ENCODE measurements at places on chromosomes 5 and 9.

DNA sequence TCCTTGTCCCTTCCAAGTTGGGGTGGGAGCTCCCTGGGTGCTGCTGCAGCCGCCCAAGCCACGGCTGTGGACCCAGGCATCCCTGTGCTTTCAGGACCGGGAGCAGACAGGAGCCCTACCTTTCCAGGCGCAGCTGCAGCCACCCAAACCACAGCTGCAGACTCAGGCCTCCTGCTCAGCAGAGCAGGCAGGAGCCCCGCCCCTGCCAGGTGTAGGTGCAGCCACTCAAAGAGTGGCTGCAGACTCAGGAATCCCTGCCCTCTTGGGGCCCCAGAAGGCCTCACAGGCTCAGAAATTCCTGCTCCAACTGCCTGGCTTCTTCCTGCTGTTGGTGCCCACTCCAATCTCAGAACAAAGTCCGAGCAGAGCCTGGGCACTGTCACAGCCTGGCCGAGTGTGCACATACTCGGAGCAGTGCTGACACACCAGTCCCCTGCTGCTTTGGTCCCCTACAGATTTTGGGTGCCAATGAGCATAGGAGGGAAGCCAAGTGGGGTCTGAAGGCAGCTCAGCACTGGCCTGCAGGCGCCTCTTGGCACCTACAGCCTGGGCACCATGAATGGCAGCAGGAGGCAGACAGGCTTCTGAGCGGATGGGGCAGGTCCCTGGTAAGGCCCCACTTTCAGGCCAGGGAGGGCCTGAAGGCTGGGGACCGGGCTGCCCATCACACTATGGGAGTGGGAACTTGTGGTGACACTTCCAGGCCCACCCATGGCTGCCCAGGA lies 6.0 kb upstream of the TESK1 start:
- no peak for DNase-seq

- DNase-seq: no peak
Measured at GRCh38 chr9:117744369-117744768, 40.2 kb downstream of the TLR4 start.

- DNase-seq: no peak
Measured at GRCh38 chr9:9942764-9943424, 669.9 kb downstream of the PTPRD start.

DNA sequence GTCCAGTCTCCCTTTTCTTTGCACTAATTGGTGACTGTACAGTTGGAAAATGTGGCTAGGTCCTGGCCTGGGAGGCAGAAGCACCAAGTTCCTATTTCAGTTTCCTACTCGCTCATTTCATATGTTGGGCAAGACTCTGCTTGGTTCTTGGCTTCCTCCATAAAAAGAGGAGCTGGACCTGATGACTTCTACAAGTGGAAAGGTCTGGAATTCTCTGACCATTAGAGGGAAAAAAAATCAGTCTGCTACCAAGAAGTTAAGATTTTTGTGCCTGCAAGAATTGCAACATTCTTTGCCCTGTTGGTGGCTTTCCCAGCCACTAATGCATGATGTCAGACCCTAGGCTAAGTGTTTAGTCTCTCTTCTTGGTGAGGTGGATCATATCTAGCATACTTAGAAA lies 91.5 kb downstream of the WDR41 start:
- no peak for DNase-seq

DNA sequence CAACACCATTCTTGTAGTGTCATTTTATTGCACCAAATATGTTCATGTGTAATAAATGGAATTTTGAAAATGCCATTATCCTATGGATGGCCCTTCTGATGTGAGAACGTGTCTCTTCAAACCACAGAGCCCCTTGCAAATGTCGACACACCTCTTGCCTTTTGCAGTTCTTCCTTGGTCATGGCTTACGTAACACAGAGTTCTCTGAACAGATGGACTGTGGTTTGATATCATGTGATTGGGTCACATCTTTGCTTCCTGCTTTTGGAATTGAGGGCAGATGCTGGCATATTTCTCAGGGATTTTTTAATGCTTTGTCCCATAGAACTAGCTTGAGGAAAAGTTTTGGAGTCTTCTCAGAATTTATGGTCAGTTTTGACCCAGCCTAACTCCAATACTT lies 4.6 kb downstream of the TGFBR1 start:
- no peak for DNase-seq

DNA sequence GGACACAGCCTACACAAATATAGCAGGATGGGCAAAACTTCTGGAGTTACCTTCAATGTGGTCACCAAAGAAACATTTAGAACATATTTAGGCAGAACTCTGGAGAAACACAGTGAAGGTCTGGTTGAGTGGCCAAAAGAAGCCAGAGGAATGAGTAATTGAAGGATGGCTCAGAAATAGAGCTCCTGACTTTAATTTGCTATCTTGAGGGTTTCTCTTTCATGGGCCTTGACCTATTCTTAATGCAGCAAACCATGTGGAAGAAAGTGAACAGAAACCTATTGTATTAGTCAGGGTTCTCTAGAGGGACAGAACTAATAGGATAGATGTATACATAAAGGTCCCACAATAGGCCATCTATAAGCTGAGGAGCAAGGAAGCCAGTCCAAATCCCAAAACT lies 650.5 kb downstream of the ACTL7B start:
- no peak for DNase-seq

- no peak for DNase-seq
Measured at GRCh38 chr9:88011005-88011766, 36.9 kb upstream of the CDK20 start.

- no peak for DNase-seq
Measured at GRCh38 chr5:93623153-93623552, 40.1 kb downstream of the NR2F1 start.

DNA sequence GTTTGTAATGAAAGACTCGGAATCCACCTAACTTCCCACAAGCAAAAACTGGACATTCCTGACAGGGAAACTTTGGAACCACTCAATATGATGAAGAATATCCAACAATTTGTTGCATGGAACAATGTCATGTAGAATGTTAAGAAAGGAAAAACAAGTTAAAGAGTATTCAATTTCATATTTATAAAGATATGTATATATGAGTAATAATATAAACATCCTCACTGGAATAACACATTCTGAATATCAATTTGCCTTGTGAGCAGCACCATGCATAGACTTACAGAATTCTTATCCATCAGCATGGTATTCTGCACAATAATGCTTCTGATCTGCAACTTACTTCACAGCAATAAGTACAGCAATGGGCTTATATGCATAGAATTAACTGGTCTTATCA lies 650.3 kb downstream of the SEMA5A start:
- DNase-seq: no peak

GRCh38 chr9:130609163-130609562 lies 29.8 kb downstream of the FUBP3 start:
- DNase-seq: no peak

GRCh38 chr5:173679909-173680630 lies 63.6 kb upstream of the BOD1 start:
- DNase-seq: no peak

DNA sequence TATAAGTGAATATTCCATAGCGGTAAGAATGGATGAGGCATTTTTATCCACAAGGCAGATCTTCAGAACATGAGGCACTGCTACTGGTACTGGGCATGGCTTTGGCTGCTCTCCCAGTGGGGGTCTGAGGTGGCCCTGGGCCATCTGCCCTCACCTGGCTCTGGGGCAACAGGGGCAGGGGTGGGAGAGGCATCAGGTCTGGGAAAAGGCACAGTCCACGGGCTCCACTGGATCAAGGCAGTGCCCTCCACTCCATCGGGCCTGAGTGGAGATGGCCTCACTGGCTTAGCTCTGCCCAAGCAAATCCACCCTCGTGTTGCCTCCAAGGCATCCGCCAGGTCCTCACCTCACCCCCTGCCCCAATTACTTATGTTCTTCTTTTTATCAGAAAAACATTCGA lies 10.9 kb upstream of the NKD2 start:
- no peak for DNase-seq

- DNase-seq: no peak
Measured at GRCh38 chr5:148290271-148291195, 21.7 kb upstream of the SPINK7 start.

- no peak for DNase-seq
Measured at GRCh38 chr5:14408969-14409586, 172.5 kb upstream of the OTULINL start.

DNA sequence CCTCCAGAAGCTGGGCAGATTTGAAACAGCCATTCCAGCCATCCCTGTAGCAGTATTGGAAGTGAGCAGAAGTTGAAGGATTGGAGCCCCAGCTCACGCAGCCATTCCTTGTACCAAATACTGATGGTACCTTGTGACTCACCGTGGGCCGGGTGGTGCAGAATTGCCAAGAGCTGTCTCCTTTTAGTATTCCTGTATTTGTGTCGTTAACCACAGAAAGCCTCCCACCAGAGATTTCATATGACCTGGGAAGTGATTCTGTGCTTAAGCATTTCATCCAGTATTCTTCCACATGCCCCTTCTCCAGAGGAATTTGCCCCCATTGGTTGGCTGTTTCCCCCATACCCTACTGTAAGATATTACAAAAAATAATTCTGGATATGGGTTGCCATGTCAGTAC lies 17.7 kb upstream of the TLX3 start:
- DNase-seq: no peak

- DNase-seq: no peak
Measured at GRCh38 chr9:18890372-18890771, 142.6 kb downstream of the SAXO1 start.

DNA sequence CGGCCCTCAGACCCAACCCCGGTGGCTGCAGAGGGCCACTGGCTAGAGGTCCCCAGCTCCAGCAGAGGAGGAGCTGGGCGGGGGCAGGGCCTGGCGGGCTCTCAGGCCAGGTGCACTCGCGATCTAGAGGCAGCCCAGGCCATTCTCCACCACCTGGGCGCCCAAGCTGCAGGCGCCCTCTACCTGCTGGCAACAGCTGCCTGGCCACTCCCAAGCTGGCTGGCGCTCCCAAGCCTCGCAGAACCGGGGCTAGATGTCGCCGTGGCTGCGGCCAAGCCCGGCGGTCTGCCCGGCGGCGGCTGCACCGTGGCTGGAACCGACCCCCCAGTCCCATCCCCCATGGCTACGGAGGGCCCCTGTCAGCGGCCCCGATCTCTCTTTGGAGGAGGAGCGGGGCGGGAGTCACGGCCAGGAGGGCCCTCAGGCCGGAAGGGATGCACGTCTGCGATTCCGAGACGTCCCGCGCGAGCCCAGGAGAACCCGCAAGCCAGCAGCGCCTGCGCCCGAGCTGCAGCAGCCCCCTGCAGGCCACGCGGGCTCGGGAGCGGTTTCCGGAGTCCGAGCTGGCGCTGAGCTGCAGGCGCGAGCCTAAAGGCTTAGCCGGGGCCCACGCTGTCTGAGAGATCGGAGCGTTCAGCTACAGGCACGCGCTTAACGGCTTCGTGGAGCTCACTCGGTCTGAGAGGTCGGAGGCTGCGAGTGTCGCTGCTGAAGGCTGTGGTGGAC lies 44.3 kb upstream of the BICD2 start:
- peak; percentile 13 for DNase-seq

DNA sequence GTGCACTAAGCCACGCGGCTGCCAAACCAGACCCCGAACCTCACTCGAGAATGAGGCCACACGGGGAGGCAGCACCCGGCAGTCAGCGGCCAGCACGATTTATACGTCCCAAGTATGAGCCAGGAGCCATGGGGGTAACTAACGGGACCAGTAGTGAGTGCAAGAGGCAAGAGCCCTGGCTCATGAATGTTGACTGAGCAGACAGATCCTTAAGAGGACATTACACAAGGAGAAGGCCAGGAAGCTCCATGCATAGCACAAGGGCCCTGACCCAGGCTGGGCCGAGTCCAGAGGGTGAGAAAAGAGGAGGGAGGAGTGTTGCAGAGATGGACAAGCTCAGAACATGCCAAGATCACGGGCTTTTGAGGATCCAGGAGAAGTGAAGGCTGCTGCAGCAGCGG lies 58.6 kb upstream of the PHYKPL start:
- no peak for DNase-seq

DNA sequence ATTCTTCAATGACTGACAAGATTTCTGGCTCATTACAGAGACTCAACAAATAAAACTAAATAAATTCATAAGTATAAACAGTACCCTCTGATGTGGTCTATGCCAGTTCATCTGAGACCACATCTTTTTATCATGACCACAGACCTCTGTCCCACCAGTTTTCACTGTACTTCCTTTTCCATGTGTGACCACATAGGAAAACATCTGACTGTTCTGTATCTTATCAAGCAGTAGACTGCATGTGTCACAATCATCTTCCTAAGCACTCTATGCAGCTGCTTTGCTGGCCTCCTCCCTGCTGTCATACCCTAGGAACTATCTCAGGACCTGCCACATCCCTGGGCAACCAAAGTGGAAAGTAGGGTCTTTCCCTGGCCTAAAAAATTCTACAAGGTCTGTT lies 205.0 kb upstream of the ZNF462 start:
- no peak for DNase-seq

- no peak for DNase-seq
Measured at GRCh38 chr9:88017096-88017495, 42.8 kb upstream of the CDK20 start.

DNA sequence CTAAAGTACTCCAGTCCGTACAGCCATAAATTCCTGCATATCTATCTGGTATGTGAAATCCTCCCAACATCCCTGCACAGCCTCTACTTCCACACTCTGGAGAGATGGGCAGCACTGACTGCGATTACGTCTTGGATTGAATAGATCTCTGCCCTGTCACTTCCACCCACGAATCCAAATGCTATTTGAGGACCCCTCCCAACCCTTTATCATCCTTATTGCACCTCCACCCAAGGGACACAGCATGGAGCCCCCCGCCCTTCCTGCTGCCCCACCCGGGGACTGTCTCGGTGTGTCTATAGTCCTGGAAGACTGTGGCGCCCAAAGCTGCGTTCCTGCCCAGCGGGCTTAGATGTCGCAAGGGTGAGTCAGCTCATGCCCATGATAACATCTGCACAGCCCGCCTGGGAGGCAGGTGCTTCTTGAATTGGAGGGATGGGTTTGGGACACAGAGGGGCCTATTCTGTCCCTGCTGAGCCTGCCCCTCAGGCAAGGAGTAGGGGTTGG lies 105.7 kb upstream of the HAND1 start:
- no peak for DNase-seq

GRCh38 chr5:76720988-76721569 lies 5.2 kb downstream of the F2R start:
- no peak for DNase-seq

DNA sequence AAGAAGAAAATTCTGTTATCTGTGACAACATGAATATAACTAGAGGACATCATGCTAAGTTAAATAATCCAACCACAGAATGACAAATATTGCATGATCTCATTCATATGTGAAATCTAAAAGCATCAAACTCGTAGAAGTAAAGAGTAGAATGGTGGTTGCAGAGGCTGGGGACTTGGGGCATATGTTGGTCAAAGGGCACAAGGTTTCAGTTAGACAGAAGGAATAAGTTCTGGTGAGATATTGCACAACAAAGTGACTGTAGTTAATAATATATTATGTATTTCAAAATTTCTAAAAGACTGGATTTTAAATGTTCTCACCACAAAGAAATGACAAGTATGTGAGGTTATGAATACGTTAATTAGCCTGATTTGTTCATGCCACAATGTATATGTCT lies 24.8 kb downstream of the GRIA1 start:
- DNase-seq: no peak

GRCh38 chr9:121242959-121243346 lies 25.0 kb upstream of the GSN start:
- DNase-seq: no peak

GRCh38 chr9:16377311-16377710 lies 493.2 kb downstream of the BNC2 start:
- no peak for DNase-seq

GRCh38 chr9:134842321-134842720 lies 38.3 kb upstream of the FCN2 start:
- DNase-seq: no peak

GRCh38 chr9:90547896-90548295 lies 94.7 kb downstream of the DIRAS2 start:
- no peak for DNase-seq

GRCh38 chr5:115415143-115415491 lies 118.7 kb upstream of the CCDC112 start:
- no peak for DNase-seq
